Vein endothelial cell (primary cell): ENCODE measurements at places on chromosomes 5 and 9. TPM values are rescaled to one million over a fixed set of nuclear protein-coding genes. Genes with fewer than 3 reads are reported as not detected.

RANBP17 gene
- total RNA-seq, result 6.2 and 11.1 TPM in 2 replicates

HAVCR2 gene
- under 0.01 and 0.67 TPM in 2 replicates for total RNA-seq

GPR150 gene
- 0.29 and 0.33 TPM in 2 replicates for total RNA-seq

SCGB3A2 gene
- not detected in 2 replicates for total RNA-seq

PFN3 gene
- not detected in 2 replicates for total RNA-seq

TEX48 gene
- total RNA-seq, result not detected in 2 replicates
